ENCODE measurements at places on chromosomes 7 and 10. TPM values are rescaled to one million over a fixed set of nuclear protein-coding genes. Genes with fewer than 3 reads are reported as not detected.

DNA sequence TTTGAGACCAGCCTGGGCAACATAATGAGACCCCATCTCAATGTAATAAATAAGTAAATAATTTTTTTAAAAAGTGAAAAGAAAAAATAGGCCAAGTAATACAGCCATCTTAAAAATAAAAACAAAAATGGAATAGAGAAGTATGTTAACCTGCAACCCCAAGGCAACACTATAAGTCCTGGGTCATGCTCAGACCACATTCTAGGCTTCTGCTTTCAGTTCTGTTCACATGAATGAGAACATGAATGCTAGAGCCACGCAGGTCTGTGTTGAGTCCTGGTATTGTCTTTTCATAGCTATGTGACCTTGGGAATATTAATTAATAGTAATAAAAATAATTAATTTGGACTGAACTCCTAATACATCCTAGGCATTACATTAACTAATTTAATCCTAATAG lies 284.0 kb downstream of the AUTS2 start:
- no peak for DNase-seq

FAS gene
- total RNA-seq = 9.2 TPM

DNA sequence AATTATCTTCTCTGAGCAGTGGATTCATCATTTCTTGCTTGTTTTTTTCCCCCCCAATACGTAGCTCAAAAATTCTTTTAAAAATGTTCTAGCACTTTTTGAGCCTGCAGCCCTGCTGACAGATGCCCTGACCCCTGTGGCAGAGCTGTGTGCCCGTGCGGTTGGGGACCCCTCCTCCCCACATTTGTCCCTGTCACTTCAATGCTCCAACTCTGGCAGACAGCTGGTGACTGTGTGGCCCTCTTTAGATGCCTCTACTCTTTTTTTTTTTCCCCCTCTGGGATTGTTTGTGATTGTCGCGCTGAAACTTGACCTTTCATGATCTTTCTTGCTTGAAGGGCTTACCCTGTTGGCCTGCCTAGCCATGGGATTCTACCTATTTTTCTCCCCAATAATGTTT lies 214.1 kb downstream of the TMEM178B start:
- DNase-seq = no peak

BICC1 gene
- total RNA-seq = 15.2 TPM

PAPOLB gene
- 0.07 TPM for total RNA-seq

- DNase-seq = no peak
Observed at GRCh38 chr10:121942749-121943416, 15.1 kb upstream of the ATE1 start.
